ENCODE measurements at places on chromosomes 6 and 20.

- DNase-seq: no peak
Observed at GRCh38 chr6:46299253-46299652, 128.5 kb upstream of the ENPP5 start.

DNA sequence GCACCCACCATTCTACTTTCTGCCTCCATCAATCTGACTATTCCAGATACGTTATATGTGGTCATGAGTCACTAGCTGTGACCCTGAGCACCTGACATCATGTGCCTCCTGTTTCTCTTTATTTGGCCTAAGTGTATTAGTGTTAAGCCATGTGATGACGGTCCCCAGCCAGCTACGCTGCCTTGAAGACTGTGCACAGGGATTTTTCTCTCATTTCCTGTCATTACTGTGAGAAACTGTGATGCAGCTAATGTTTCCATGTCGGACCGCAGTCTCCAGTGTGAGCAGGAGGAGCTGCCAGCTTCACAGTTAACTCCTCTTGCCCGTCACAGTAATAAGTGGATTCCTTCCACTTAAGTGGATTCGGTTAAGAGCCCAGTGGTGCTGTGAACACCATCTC is 9.9 kb upstream of the SPATS1 start:
- DNase-seq: no peak

DNA sequence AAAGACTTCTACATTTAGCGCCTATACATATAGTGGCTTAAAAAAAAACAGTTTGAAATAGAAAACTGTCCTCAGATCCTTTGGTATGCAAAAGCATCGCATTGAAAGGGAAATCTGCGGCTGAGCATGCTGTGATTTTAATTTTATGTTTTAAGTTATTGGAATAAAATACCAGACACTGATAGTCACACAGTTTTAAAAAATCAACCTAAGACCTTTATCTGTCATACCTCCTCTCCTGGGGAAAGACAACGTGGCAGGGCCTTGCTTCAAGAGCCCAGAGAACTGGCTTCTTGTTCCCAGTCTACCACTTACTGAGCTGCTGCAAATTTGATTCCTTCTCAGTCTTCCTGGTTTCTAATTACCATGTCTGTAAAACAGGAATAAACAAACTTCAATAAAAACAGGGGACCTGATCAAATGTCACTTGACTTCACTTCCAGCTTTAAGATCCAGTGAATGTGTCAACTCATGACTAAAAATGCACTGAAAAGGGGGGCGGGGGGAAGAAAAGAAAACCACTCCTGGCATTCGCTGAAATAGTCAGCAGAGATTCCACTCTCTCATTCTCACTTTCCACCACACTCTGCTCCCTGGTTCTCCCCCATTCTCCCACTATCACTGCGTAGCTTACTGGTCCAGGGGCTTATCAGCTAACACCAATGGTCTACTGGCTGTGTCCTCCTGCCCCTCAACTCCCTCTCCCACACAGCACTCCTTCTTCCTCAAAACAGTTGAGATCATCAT is 494.7 kb upstream of the MARCKS start:
- no peak for DNase-seq

- DNase-seq: no peak
Observed at GRCh38 chr6:35400901-35401311, 51.2 kb upstream of the FANCE start.

DNA sequence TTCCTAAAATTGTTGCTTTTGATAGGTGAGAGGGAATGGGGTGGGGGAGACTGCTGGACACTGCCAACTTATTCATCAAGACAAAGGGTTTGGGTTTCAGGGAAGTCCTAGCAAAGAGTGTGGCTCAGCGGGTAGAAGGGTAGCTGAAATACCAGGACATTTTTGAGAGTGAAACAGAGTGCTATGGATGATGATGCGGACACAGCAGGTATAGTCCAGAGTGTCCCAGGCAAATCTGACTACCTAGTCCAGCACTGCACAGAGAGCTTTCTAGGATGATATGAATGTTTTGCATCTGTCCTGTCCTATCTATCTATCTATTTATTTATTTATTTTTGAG is 154.3 kb downstream of the BCAS1 start:
- DNase-seq: no peak

DNA sequence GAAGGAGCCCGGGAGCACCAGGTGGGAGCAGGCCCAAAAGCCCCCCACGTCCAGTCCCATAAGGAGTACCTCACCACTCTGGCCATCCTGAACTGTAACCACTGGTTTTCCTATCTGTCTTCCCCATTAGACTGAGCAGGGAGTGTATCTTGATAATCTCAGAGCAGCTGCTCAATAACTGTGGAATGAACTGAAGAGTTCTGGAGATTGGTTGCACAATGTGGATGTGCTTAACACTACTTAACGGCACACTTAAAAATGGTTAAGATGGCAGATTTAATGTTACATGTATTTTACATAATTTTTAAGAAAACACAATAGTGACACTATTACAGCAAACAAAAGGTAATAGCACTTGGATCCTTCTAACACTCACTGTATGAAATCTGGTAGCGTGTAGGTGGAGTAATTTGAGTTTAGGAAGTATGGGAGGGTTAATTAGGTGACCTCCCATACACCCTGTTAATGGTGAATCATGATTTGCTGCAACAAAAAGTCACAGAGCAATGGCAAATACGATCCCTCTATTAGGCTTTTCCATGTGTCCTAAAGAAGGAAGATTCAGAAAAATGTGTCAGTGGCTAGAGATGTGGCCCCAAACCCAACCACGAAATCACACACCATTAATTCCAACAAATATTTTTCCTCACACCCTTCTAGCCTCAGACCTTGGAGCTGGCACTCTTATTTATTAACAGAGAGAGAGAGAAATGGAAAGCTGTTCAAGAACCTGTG is 18.4 kb downstream of the TRAM2 start:
- no peak for DNase-seq

DNA sequence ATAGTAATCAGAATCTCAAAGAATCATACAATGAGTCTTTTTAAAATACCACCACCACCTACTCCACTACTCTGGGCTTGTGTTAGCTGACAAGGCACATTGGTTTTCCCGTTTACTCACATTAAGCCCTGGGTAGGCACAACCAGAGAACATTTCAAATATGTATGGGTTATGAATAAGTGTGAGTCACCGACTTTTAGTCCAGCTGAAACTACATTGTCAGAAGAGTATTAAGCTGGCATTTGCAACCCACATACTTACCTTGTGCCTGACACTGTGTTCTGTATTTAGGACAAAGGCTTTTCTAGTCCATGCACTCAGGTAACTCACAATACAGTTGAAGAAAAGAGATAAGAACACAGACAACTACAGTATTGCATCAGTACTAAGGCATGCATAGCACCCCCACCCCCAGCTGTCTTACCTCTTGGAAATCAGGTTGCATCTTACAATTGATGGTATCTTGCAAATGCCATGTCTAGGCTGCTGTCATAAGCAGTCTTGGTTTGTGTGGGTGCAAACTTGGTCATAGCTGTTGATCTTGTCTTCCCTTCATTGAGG is 40.3 kb upstream of the AHI1 start:
- peak; percentile 32 for DNase-seq

DNA sequence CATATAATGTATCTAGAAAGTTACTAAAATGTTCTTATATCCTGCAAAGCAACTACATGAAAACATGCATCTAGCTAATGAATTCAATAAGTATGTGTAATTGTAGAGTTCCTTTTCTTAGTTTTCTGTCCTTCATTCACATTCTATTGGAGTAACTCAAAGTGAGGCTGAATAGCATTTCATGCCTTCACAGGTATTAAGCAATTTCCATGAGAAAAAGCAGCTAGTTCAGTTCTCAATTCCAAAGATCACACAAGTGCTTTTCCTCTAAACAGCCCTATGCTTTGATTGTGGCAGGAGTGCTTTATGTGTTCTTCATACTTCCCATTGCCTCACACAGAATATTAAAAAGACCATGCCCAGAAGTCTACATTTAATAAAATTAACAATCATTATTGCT is 274.9 kb downstream of the RFPL4B start:
- DNase-seq: no peak

DNA sequence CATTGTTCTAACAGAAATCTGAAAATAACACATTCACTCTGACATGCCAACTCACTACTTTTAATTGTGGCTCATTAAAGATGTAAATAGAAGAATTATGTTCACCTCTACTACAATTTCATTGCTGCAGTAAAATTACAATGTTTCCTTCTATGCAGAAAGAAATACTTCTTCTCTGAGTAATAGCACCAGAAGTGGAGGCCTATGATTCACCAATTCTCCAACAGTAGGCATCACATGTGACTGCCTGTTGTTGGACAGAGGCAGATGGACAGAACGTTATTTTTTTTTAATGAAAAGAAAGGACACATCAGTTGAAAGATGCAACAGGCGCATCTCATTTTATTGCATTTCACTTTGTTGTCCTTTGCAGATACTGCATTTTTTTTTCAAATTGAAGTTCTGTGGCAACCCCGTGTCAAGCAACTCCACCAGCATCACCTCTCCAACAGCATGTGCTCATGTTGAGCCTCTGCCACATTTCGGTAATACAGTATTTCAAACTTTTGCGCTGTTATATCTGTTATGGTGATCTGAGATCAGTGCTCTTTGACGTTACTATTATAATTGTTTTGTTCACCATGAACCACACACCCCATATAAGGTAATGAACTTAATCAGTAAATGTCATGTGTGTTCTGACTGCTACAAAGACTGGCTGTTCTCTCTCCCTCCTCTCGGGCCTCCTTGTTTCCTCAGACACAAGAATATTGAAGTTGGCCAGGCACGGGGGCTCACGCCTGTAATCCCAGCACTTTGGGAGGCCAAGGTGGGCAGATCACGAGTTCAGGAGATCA is 121.4 kb downstream of the ATXN1 start:
- DNase-seq: no peak

DNA sequence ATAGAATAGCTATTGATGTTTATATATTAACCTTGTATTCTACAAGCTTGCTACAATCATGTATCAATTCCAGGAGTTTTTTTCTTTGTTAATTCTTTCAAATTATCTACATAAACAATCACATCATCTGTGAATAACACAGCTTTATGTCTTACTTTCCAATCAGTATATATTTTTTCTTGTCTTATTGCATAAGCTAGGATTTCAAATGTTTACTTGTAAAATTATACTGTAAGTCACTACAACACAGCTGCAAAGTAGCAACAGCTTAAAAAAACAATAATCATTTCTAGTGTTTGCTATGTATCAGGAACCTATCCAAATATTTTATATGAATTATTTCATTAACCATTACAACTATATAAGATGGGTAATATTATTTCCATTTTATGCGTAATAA is 270.4 kb downstream of the KIF16B start:
- no peak for DNase-seq

GRCh38 chr6:16311763-16312162 is 73.4 kb downstream of the GMPR start:
- no peak for DNase-seq

GRCh38 chr6:142867988-142868812 is 76.8 kb downstream of the HIVEP2 start:
- DNase-seq: no peak

DNA sequence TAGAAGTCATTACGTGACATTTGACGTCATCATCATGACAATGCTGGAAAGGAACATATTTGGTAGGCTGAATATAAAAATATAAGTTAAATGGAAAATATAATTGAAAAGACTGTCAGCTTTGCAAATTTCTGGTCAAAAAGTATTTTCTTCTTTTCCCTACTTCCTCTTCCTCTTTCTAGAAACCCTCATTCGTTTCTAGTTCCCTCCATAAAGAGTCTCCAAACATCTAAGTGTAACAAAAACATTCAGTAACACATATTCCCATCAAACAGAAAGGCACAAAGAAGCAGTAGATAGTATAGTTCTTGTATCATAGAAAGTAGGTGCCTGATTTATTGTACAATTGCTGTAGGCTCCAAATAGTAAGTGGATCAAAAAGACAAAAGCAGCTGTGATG is 150.8 kb upstream of the FAM83B start:
- DNase-seq: no peak

DNA sequence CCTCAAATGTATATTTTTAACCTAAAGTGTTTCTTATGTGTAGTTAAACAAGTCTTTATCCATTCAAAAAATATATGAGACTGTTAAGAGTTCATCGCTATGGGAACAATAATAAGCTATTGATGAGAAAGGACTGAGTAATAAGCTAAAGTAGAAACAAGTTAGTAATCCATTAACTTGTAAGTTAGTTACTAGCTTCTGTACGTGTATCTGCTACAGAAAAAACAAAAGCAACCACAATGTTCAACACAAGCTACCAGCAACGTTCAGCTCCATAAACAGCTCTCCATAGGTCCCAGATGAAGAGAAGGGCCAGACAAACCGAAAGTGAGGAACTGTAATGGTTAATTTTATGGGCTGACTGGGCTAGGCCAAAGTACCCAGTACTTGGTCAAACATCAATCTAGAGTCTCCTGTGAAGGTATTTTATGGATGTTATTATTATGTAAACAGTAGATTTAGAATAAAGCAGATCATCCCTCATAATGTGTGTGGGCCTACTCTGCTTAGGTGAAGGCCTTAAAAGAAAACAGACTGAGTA is 33.8 kb upstream of the FAM135A start:
- DNase-seq: no peak

DNA sequence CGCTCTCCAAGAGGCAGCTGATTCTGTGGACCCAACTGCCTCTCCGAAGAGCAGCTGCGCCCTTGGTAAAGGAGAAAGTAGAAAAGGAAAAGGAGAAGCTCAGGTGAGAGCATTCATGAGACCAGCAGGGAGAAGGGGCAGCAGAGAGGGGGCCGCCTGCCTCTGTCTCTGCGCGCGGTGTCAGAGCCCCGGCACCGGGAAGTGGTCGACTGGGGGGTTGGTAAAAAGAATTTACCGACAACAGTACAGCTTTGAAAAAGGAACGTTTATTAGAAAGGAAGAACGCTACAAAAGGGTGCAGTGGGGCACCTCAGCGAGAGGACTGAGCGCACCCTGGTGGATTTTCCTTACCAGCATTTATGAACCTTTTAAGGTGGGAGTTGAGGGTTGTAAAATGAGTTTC is 61.9 kb downstream of the GPR6 start:
- peak; percentile 4 for DNase-seq

DNA sequence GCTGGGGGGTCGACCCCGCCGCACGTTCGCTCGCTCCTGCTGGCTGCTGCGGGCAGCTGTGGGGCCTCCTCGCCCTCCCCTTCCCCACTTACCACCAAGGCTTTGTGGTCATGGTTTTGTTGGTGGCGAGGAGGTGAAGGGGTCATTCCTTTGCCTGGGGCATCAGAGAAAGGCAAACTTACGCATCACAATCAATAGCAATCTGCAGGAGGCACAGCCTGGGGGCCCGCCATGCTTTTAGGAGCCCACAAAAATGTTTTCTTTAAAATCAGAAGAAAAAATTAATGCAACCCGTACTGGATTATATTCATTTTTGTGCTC is 137.0 kb downstream of the IMPG1 start:
- no peak for DNase-seq

DNA sequence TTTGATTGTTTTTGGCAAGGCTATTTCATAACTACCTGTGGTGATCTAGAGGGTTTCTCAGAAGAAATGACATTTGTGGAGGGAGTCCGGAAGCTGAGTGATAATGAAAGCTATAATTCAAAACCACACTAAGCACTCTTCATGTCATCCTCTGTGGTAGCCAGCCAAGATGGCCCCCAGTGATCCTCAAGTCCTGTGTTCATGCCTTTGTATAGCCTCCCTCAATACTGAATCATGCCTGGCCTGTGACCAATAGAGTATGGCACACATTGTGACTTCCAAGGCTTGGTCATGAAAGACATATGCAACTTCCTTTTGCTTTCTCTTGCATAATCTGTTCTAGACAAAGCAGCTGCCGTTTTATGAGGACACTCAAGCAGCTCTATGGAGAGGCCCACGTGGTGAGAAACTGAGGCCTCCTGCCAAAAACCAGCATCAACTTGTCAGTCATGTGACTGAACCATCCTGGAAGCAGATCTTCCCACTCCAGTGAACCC is 12.8 kb upstream of the DNAAF9 start:
- DNase-seq: no peak
